Stimulated activated CD4-positive, alpha-beta T cell treated with anti-CD3 and anti-CD28 coated beads, Interleukin-1b, Interleukin-23, amount 100 ng/mL, for 1 hour (primary cell): ENCODE measurements at places on chromosomes 11 and 22.

DNA sequence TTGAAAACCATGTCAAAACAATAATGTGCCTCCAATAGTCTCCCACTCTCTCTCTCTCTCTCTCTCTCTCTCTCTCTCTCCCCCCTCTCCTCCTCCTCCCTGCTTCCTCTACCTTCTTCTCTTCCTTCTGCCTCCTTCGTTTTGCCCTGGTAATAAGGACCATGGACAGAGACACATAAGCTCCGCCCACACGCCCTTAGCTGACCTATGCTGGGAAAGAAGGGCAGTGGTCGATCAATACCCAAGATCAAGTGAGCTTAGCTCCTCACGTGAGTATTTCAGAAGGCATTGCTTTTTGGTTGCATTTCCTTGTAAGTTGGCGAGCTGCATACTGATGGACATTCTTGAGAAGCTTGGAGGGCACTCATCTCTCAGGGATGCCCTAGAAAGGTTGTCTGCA lies 194.8 kb downstream of the MIAT start:
- no peak for DNase-seq

- no peak for DNase-seq
Measured at GRCh38 chr11:31118566-31118965, 251.0 kb downstream of the DCDC1 start.

- DNase-seq, result no peak
Measured at GRCh38 chr11:114377612-114378267, 22.6 kb downstream of the C11orf71 start.

GRCh38 chr11:45412051-45412471 lies 125.9 kb upstream of the SYT13 start:
- no peak for DNase-seq

DNA sequence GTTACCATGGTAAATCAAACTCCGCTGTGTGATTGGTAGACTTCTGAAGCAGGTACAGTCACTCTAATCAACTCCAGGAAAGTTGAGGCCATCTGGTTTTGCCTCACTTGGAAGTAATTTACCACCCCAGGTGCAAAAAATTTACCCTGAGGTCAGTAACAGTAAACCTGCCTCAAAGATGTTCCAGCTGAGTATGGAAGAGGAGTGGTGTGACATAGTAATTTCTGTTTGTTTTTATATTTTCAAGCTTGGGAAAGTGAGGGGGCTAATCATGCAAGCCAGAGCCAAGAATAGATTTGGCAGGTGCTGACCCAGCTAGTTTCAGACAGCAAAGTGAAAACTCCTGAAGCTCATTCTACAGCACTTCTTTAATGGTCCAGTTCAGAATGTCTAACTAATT lies 691.6 kb downstream of the NTM start:
- DNase-seq, result no peak

DNA sequence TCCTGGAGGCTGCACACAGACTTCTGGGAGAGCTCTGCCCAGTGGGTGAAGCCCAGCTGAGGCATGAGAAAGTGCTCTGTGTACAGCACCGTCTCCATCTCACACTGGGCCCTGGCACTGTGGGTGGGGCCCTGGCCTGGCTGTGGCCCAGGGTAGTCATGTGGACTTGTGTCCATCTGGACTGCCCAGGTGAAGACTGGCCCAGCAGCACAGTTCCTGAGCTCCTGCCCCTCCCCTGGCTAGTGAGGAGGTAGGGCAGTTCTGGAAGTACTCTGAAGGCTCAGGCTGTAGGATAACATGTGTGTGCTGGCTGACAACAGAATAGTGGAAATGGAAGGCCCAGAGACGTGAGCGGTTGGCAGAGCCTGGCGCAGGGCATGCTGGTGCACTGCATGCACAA lies 35.4 kb downstream of the RSPH14 start:
- DNase-seq, result no peak

GRCh38 chr11:88434333-88434976 lies 96.9 kb upstream of the CTSC start:
- no peak for DNase-seq

- DNase-seq, result no peak
Measured at GRCh38 chr11:44524751-44525201, 40.7 kb upstream of the CD82 start.

DNA sequence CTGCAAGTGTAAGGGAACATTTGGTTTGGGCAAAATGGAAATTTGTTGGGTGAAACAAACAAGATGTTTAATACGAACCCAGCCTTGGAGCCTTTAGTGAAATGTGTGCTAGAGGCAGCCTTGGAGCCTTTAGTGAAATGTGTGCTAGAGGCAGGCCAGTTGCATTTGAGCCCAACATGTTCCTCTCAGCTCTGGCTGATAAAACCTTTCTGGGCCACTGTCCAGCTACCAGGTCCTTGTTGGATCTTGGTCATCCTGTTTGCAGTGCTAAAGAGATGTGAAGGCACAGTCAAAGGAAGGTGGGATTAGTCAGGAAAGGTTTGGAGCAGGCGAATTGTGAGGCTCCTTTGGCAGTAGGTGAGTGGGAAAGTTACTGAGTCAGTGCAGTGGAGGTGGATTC lies 48.9 kb downstream of the CEP164 start:
- no peak for DNase-seq

DNA sequence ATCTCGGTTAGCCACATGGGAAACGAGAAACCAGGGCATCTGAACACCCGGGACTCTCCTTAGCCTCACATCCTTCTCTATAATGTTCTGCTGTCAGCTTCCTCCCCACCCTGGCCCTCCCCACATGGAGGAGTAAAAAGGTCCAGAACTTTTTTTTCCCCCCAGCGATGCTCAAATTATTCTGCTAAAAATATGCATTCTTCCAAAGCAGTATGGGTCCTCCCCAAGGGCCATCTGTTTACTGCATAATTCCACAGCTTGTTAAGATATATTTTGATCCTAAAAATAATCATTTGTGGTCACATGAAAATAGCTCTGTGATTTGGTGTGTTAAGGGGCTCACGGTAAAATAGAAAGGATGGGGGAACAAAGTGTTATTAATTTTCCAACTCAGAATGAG lies 281.5 kb upstream of the NARS2 start:
- DNase-seq, result no peak

- DNase-seq, result no peak
Measured at GRCh38 chr11:46664612-46665011, 35.8 kb downstream of the ARHGAP1 start.

GRCh38 chr11:126127898-126128297 lies 65.2 kb upstream of the CDON start:
- no peak for DNase-seq

- DNase-seq, result no peak
Measured at GRCh38 chr11:58963551-58964104, 24.3 kb downstream of the GLYATL1 start.

- DNase-seq, result no peak
Measured at GRCh38 chr11:78853521-78853920, 278.9 kb upstream of the NARS2 start.

- DNase-seq, result no peak
Measured at GRCh38 chr11:34605481-34606325, 15.2 kb upstream of the EHF start.

DNA sequence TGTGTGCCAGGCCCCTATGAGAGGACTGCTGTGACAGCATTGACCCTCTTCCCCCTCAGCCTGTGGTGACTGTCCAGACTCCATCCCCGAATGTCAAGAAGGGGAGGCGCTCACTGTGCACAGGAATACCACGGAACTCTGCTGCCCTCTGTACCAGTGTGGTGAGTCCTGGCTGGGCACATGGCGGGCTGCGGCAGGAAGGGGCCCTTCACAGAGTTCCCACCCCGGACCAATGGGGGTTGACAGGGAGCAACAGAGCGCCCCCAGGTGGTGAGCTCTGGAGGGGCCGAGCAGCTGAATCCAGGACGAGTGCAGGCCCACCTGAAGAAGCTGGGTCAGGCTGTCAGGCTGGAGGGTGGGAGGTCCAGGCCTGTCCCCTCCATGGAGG lies 83.8 kb upstream of the MYOD1 start:
- DNase-seq, result no peak

DNA sequence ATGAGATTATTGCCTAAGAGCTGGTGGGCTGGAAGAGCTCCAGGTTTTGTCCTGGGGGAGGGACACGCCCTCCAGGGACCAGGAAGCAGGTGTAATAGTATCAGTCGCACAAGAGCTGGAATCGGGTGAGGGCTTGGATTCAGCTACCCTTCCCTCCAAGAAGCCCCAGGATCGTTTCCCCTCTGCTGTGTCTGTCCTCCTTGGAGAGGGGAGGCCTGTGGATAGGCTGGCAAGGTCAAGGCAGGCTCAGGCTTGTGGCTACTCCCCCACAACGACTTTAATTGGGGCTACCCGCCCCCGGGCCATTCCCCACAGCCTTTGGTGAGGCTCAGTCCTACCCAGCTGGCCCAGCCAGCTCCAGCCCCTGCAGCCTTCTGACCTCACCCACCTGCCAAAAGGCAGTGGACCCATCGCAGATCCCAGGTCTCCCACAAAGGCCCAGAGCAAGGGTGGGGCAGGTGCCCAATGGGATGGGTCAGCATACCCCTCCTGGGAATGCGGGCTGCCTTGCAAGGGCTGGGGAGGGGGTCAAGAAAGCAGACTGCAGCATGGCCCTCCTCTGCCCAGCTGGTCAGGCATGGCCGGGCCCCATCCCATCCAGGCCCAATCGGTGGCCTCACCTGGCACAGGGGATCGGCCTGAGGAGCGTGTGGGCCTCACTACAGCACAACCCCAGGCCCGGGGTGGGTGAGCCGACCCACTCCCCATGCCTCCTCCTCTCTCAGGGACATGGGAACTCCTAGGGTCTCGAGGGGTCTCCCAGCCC lies 1.0 kb downstream of the CTSD start:
- DNase-seq, result no peak

GRCh38 chr22:42906605-42907348 lies 49.7 kb upstream of the ARFGAP3 start:
- DNase-seq, result no peak

DNA sequence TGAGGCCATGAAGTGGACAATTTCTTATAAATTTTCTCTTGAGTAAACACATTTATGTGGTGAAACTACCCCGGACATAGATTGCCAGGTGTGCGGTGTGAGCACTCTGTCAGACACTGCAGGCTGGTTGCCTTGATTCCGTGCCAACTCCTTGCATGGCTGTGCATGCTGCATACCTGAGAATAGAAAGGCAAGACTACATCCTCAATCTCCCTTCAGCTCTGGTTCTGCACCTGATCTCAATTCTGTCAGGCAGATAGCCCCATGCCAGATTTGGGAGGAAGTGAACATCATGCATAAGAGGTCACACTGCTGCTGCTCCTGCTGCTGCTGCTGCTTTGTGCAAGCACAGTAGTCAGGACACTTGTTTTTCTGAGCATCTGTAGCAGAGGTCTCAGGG lies 42.5 kb upstream of the DEUP1 start:
- no peak for DNase-seq

DNA sequence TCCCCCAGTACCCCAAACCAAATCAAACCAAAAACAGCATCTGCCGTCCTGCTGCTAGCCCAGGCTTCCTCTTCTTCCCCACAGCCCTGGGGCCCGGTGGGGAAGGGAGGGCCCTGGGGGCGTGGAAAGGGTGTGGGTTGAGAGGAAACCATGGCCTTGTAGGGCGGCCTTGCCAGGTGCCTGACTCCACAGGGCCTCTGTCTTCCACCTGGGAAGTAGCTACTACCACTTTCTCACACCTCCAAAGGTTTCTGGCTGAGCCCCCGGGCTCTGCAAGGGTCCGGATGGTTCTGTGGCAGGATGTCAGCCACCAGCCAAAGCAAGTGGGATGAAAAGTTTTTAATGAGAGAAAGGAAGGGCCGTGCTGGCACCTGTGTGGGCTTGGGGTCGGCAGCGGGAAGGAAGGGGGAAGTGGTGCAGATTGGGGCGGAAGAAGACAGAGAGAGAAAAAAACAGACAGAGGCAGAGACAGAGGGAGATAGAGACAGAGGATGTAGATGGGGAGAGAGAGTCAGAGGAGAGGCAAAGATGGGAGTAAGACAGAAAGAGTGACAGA lies 10.5 kb downstream of the TPST2 start:
- no peak for DNase-seq

GRCh38 chr11:126646701-126647557 lies 291.4 kb downstream of the ST3GAL4 start:
- no peak for DNase-seq

GRCh38 chr22:37752189-37753087 lies 55.3 kb upstream of the GCAT start:
- no peak for DNase-seq

GRCh38 chr11:81987829-81988472 lies 745.7 kb downstream of the FAM181B start:
- no peak for DNase-seq

DNA sequence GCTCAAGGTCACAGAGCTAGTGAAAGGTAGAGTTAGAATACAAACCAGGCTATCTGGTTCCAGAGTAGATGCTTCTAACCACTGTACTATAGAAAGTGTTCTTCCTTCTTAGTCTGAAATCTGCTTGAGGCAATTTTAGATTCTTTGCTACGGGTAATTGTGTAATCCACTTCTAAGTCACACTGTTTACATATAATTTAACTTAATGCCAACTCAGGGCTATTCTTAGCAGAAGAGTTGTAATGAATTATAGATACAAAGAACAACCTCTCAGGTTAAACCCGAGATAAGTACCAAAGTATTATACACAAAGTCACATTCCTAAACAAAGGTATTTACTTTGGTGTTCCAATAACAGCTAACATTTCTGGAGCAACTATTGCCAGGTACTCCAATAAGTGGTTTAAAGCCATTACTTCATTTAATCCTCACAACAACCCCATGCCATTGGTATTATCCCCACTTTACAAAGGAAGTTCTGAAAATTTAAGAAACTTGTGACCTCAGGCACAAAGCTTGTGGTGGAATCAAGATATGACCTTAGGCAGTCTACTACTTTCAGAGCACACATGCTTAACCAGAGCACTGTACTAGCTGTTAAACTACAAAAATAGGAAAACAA lies 31.1 kb upstream of the DDI1 start:
- DNase-seq, result no peak
